ENCODE measurements at places on chromosomes 5 and 9.

DNA sequence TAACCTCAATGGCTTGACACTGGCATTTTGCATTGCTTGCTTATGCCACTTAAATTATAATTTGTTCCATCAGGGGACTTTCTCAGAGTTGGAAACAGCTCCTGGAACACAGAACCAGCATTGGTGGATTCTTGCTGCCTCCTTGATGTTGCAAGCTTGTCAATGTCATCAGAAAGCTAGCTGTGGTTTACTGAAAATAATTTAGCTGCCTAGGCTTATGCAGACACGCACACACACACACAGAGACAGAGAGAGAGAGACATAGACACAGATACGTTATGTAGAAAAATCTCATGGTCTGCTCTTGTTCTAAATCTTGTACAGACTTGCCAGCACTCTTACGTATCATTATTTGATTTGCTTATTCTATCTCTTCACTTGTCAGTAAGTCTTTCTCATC is 78.0 kb downstream of the HMHB1 start:
- DNase-seq, result no peak

DNA sequence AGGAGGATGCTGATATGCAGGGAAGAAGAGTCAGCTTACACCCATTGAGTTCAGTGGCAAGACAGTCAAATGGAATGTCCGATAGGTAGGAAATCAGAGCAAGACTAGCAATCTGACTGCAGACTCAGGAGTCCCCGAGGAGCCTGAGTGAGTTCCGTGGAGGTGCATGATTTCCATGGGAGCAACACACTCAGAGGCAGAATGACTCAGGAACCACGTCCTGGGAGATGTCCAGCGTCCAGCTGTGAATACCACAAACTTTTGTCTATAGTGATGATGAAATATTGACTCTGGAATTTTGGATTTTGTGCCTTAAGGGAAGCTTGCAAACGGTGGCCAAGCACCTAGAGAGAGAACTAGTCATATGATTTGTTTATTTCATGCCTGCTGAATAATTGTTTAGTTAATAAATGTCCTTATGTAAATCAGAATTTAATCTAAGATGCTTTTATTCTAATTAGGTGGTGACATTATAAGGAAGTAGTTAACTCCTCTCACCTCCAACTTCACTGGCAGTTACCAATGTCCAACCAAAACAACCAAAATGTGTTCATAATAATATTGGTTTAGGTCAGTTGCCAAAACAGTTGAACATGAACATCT is 100.4 kb downstream of the PDE4D start:
- peak; percentile 86 for DNase-seq

- peak; percentile 67 for DNase-seq
Observed at GRCh38 chr9:98517761-98518160, 191.0 kb downstream of the GABBR2 start.

DNA sequence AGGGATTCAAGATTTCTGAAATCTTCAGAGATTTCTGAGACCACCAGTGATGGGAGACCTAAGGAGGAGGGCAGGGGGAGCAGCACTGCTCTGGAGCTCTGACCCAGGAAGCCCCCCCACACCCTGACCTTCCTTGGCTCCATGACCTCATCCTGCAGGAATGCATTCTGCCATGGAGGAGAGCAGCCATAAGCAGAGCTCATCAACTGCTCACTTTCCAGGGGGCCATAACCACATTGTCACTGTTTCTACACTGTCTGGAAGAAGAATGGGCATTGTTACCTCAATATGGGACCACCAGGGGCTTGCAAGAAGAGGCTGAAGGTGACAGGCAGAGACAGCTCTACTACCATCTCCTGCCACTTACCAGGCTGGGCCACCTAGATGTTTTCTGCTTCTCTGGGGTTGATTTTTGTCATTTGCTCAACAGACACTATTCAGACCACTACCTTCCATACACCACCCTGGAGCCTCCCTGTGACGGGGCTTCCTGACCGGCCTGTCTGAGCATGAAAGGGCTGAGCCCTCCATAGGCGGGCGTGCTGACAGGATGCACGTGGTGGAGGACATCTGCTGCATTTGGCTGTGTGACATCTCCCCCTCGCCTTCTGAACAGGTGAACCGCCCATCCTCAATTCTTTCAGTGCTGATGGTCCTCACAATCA is 2.3 kb upstream of the TSC1 start:
- no peak for DNase-seq
